ENCODE measurements at places on chromosomes 3 and 15.

DNA sequence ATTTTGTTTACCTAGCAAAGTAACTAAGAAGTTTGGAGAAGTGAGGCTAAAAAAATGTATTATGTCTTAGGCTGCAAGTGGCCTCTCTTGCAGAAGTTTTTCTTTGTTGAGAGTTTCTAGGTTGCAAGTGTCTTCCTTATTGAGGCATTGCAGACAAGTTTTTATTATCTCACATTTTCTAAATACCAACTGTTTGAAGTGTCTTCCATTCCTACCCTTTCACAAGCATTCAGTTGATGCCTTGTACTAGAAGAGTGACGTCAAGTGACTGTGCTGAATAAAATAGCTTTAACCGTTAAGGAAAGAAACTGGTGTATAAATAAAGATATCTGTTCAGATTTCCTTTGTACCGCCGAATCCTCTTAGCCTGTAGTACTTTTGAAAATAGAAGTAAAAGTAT lies 123.3 kb downstream of the ALCAM start:
- no peak for DNase-seq

GRCh38 chr15:96969732-96970710 lies 639.5 kb downstream of the NR2F2 start:
- no peak for DNase-seq

DNA sequence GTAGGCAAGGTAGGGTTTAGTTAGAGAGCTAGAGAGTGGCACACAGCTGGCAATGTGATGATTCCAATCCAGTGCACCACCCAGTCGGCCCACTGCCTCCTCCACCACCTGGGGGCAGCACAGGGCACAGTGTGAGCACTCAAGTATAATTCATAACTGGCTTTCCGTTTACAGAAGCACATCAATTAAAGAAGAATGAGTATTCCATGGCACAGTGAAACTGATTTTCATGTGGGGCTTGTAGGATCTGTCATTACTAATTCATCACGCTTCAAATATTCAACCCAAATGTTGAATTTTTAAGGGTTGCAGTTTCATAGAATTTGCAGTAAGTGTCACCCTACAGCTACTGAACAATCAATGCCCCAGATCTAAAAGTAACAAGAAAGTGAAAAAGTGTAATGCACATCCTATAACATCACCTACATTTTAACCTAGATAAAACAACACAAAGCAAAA lies 149.9 kb downstream of the IGSF11 start:
- DNase-seq: peak; percentile 75

DNA sequence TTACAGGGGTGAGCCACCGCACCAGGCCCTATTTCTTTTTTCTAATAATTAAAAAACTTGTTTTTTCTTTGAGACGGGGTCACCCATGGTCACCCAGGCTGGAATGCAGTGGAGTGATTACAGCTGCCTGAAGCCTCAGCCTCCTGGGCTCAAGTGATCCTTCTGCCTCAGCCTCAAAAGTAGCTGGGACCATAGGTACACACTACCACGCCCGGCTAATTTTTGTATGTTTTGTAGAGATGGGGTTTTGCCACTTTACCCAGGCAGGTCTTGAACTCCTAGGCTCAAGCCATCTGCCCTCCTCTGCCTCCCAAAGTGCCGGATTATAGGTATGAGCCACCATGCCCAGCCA lies 858 bp upstream of the TKT start:
- no peak for DNase-seq

- no peak for DNase-seq
Observed at GRCh38 chr3:109687626-109688025, 350.3 kb upstream of the DPPA4 start.

- no peak for DNase-seq
Observed at GRCh38 chr3:64667887-64668581, 19.8 kb downstream of the ADAMTS9 start.

DNA sequence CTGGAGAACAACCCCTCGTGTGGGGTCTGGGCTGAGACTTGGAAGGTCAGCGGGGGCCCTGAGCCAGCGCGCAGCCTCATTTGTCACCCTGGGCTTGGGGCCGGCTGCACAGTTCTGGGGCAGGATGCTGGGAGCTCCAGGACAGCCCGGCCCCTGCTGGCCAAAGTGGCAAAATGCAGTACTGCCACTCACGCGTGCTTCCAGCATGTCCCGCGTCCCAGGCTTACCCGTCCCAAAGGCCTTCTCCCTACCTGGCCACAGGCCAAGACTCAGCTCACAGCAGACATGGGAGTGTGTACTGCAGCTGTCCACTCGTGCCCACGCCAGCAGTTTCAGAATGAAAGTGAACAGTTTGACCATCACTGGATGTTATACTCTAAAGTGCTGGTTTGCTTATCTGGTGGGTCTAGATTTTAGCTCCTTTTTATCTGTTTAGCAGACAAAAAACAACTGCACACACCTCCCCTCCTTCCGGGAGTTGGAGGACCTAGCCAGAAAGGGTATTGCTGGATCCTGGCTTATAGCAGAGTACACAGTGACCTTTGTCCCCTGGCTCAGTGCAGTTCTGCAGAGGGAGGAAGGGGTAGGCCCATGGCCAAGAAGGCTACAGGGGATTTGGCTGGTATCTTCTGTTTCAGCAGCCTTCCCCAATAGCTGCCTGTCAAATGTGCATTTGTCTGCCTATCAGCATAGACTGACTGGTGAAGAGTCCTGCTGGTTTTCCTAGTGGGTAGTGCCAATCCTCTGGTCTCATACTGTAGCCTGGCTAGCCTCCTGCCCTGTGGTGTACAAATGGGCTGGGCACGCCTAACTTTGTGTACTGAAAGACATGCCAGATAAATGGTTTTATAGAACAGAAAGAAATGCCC lies 23.2 kb upstream of the IP6K2 start:
- no peak for DNase-seq

DNA sequence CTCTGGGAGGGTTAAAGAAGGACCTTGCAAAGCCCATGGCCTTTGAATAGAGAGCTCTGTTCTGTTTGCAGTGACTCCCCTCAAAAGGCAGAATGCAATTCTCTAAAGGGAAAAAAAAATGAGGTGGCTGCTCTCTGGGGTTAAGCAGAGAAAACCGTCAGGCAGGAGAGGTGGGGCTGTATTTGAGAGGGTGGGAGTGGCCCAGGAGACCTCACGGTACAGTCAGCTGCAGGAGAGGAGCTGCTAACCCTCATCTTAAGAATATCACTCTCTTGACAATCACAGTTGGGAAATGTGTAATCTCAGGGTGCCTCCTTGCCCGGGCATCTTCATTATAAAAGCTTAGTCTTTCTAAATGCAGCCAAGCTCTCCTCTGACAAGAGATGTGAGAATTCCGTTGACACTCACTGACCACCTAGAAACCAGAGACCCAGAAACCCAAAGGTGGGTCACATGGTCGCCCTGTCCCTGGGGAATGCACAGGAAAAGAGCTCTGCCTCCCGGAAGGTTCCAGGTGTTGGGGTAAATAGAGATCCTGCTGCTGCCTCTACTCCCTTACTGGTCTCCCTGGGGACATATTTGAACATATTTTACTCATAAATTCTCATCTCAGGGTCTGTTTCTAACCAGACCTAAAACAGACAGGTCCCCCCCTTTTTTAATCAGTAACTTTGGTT lies 159.1 kb upstream of the CTDSPL start:
- no peak for DNase-seq

DNA sequence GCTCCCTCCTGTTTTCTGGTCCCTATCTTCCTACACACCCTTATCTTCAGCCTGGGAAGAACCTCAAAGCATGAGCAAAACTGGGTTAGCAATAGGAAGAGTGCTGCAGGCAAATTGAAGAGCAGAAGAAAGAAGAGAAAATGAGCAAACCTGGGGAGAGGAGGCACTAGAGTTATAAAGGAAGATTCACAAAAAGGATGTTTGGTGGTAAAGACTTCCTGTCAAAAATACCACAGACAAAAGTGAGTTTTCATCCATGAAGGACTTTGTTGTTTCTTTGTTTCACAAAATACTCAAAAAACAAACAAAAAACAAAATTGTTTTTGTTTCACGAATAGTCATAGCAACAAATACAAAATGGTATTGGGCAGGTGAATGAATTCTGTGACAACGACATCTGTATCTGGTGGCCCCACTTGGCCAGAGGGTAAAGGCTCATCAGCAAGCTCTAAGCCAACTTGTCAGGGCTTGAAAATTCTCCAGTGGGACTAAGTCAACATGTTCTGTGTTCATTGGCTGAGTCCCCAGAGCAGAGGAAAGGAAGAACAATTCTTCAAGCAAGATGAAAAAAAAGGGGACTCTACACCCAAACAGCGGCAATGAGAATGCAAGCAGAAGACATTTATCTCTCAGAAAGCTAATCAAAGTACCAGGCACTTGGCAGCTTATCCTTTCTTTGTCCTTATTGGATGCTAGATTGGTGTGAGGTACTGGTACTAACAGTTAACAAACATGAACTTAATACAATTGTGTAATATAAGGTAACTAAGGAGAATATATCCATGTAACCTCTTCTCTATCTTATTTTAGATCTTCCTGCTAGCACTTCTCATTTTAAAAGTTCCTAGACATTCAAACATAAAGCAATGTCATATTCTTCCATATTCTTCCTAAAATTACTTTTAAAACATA lies 9.7 kb downstream of the ATP8B4 start:
- DNase-seq: no peak

GRCh38 chr15:99201408-99202175 lies 47.8 kb downstream of the TTC23 start:
- DNase-seq: no peak

DNA sequence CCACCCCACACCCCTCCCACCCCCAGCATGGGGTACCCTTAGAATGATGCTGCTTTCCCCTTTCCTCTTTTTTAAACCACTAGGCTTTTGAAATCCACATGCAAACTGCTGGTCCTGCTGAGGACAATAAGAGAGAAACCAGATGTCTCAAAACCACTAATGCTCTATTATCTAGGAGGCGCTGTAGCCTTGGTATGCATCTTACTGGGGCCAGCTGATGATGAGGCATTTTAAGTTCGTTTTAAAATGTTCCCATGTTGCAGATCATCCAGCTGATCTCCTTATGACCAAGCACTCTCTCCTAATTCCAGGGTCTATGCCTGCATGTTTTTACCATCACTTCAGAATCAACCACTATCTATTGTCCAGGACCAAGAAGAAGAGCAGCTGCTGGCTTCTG lies 1.3 kb downstream of the NME9 start:
- DNase-seq: no peak

- no peak for DNase-seq
Observed at GRCh38 chr3:186785495-186786018, 2.2 kb downstream of the EIF4A2 start.

DNA sequence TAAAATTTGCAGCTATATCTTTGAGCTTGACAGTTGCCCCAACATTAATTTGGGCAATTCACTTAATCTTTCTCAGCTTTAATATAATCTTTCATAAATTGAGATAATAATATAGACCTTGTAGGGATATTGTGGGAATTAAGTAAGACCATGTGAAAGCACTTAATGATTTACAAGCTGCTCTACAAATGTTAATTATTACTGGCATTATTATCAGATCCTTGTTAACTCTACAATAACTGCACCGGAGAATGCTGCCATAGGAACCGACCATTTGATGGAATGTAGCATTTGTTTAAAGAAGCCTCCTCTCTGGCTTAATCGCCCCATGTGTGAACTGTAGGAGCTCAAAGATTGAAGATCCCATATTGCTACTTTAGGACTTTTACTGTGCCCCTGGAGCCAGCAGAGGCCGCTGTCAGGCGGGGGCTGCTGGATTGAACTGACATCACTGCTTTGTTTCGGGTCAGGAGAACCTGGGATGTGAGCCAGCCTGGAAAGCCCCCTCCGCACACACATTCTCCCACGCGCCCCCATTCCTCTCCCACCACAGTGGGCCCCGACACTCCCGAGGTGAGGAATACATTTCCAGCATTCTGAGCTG lies 154.2 kb upstream of the TNIK start:
- no peak for DNase-seq

DNA sequence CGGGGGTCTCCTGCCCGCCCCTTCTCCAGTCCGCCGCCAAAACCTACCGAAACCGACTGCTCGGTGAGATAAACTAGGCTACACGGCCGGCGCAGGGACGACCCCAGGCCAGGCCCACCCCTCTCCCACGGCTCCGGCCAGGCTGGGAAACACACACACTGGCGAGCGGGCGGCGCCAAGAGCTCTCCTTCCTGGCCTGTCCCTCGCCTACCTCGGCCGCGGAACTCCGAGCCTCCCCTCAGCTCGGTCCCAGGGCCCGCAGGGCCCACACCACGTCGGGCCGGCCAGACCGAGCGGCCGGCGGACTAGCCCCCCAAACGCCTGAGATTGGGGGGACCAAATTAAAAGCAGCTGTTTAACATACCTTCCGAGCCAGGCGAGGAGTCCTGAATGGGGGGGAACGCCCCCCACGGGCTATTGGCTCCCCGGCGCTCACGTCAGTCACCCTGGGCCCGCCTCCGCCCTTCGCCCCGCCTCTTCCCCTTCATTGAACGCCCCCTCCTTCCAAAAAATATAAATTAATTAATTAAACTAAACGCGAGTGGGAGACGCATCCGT lies 4.0 kb upstream of the SIN3A start:
- peak; percentile 54 for DNase-seq

DNA sequence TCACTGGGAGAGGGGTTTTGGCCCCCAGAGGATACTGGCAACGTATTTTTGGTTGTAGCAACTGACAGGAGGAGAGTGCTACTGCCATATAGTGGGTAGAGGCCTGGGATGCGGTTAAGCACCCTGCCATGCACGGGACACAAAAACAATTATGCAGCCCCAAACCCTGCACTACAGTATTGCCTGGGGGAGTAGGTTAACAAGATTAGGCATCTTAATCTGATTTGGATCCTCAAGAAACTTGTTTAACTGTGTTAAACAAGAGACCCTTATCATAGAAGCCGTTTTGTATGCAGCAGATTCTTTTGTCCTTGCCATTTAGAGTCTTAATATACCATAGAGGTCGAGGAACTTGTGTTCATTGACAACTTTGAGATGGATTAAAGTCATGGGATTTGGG lies 3.4 kb downstream of the PHLDB2 start:
- no peak for DNase-seq

GRCh38 chr3:143236226-143236964 lies 116.8 kb downstream of the CHST2 start:
- no peak for DNase-seq

- DNase-seq: no peak
Observed at GRCh38 chr3:2577571-2577970, 478.9 kb downstream of the CNTN4 start.

DNA sequence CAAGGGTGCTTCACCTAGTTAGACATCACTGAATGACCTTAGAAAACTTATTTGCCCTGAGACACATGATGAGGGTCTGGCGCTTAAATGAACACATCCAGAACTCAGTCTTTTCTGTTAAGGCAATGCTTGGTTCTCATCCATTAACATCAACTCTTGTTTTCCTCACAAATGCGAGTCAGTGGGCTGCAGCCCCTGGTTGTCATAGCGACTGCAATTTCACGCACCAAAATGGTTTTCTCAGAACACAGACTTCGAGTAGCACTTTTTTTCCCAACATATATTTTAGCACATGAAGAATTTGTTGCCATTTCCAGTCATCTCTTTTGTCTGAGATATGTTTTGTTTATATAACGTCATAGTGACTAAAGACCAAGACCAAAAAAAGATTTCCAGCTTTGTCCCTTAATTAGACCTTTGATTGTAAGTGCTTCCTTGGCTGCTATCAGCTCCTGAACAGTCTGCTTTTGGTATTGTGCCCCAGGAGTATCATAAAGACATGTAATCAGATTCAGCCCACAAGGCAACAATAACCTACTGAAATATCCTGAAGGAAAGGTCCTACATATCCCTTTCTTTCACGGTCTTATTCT lies 68.5 kb downstream of the GPR176 start:
- no peak for DNase-seq

- DNase-seq: no peak
Observed at GRCh38 chr3:133461291-133461690, 61.4 kb downstream of the BFSP2 start.

GRCh38 chr3:16927485-16927884 lies 42.7 kb downstream of the PLCL2 start:
- DNase-seq: no peak

All from stimulated activated CD4-positive, alpha-beta T cell treated with anti-CD3 and anti-CD28 coated beads, Interleukin-1b, Interleukin-23, amount 100 ng/mL, for 1 hour (primary cell).